ENCODE measurements at places on chromosomes 1 and 21.
A peak's percentile ranks its signal among the peaks of the same experiment; 100 is the strongest.

- no peak for DNase-seq
Observed at GRCh38 chr1:87795615-87796337, 467.1 kb downstream of the LMO4 start.

DNA sequence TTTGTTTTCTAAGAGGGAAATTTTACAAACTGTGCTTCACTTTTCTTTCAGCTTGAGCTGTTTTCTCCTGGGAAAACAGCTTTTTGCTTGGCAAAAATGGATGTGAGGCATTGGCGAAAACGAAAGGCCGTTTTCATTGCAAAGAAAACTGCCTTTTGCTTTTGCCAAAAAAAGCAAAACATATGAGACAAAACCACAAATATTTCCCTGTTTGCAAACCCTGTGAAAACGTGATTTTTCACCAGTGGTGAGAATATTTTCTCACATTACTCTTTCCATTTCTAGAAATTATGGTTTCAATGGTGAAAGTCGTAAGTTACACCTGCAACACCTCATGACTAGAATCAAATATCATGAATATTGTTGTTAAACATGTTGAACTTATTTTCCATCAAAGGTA lies 74.0 kb upstream of the ZBTB18 start:
- DNase-seq, result peak; percentile 43

GRCh38 chr1:186482661-186483255 lies 21.8 kb upstream of the PDC start:
- DNase-seq, result peak; percentile 61

GRCh38 chr21:38880577-38880966 lies 74.8 kb downstream of the ETS2 start:
- no peak for DNase-seq

GRCh38 chr1:156484480-156485058 lies 16.0 kb downstream of the MEF2D start:
- DNase-seq, result no peak

DNA sequence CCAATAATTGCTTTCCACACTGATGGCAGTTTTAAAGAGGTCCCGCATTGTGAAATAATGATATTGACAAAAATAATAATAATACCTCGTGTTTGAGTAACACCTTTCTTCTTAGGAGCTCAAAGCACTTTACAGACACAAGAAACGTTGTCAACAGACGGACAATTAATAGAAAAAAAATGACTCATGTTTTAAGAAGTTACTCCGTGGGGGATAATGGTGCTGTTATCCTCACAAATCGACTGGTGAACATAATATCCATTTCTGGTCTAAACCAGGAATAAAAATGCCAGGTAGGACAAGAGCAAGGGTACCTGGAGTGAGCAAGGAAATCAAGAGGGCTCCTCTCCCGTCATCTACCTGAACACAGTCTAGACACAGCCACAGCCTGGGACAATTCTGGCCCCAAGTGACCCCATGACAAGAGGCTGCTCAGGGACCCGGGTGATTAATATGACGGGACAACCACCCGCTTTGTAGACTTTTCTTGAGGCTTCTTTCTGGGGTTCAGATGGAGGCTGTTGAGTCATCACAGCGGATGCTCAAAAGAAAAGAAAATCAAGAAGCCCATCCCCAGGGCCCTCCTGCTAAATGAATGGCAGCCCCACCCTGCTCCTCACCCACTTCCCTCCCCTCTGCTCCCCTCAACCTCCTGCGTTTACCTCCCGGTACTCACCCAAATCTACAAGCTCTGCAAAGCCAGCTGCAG lies 146.2 kb upstream of the IRF2BP2 start:
- no peak for DNase-seq

DNA sequence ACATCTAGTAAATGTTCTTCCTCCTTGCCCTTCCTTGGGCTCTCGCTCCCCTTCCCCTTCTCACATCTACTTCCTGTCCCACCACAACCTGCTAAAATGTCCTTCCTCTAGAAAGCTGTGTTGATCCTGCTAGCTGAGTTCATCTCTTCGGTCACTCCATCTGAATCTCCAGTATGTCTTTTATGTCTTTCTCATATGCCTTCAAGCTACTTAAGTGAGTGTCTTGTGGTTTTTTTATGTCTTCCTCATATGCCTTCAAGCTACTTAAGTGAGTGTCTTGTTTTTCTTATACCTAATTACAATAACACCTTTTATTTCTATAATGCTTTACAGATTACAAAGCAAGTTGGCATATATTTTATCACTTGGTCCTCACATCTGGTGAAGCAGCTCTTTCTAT lies 33.9 kb downstream of the CSF1 start:
- DNase-seq, result no peak

- DNase-seq, result no peak
Observed at GRCh38 chr1:67159233-67159632, 7.0 kb upstream of the IL23R start.

GRCh38 chr1:38000233-38000528 lies 5.1 kb downstream of the FHL3 start:
- no peak for DNase-seq

DNA sequence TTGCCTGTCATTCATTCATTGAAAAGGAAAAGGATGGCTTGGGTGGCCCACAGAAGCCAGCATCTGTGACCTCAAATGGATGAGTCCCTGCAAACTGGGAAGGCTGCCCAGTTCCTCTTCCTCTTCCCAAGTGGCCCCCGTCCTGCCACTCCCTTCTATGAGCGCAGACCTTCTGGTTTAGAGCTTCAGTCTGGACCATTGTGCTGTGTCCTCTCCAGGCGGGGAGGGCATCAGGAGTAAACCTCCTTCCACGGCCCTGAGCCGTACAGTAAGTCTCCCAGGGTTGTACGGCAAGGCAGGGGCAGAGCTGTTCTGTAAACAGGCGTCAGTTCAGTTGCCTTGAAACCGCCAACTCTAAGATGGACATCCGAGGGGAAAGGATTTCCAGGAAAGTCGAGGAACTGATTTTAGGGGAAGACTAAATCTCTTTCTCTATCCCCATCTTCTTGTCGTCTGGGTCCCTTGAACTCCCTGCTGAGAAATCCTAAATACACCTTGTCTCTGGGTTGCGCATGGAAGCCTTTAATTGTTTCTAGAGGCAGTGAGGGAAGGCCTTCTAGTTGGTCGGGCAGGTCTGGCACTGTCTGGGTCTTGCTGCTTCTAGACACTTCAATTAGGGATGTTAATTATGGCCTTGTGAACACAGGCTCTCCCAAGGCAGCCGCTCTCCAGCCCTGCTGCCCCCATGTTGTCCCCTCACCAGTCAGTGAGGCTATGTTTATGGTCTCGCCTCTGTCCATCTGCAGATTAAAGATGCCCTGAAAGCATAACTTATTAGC lies 22.1 kb downstream of the SOX13 start:
- no peak for DNase-seq

DNA sequence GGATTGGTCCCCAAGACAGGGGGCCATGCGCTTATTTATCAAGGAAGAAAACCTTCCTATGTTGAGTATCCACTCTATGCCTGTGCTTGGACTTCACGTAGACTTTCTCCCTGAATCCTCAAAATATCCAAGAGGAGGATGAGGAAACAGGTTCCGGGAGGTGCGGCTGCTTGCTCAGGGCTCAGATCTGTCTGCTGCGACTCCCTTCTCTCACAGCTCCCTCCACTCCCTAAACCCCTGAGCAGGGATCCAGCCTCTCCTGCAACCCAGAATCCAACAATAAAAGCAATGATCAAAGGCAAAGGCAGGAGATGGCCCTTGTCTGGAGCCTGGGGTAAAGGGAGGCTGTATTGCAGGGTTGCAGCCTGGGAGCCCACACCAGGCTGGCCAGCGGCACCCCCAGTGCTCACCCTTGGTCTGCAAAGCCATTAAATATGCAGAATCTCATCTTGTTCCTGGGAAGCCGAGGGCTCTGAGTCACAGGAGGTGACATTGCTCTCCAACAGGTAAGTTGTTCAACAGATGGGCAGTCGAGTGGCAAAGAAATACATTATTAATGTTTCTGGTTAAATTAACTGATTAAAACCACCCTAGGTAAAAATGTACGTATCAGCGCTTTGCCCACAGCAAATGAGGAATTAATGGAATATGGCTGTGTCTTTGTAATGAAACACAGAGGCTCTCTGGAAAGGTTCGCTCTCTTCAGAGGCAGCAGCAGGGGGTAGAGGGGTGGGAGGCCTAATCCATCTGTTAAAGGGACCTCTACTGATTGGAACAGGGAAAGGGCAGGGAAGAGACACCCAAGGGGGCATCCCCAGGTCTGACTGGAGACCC lies 111.5 kb downstream of the GRIK3 start:
- DNase-seq, result no peak

- peak; percentile 52 for DNase-seq
Observed at GRCh38 chr1:236063919-236064673, 794 bp downstream of the NID1 start.

DNA sequence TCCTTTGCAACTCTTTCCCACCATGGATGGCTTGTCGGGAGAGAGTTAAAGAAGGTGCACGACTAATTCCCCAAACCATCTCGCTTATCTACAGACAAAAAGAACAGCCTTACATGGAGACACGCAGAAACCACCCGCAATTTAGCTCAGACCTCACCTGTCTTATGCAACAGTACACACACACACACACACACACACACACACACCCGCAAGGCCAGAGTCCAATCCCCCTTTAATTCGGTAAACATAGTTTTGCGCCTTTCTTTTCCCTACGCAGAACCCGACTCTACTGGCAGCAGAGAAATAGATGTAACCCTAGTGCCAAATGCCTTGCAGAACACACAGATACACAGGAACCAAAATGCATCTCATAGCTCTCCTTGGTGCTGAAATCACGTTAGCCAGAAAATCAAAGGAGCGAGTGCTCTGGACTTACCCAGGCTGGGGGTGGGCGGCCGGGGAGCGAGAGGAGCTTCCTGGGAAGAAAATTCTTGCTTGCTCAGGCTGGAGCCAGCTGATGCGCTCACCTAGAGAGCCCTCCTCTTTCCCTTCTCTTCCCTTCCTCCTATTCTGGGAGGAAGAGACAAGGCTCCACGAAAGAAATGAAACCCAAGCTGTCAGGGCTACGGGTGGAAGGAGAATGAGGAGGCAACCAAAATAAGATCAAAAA lies 470 bp downstream of the TNR start:
- peak; percentile 22 for DNase-seq

GRCh38 chr21:14875704-14876523 lies 188.9 kb downstream of the NRIP1 start:
- no peak for DNase-seq
